ENCODE measurements at places on chromosomes 4 and X.

DNA sequence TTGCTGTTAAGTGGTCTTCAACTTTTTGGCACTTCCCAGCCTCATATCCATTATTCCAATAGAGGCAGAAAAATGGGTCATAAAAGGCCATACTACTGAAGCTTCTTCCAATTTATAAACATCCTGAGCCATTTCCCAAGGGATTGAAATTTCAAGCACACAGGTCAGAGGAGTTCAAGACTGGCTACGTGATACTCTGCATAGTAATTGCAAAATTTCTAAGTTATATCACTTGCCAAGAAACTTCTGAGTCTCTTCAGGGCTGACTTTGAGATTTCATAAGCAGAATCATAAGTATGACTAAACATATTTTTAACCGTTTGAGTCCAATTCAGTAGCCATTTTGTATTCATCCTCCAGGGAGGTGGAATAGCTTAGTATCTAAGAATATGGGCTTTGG, 75.6 kb upstream of the RXFP1 start:
- no peak for DNase-seq

DNA sequence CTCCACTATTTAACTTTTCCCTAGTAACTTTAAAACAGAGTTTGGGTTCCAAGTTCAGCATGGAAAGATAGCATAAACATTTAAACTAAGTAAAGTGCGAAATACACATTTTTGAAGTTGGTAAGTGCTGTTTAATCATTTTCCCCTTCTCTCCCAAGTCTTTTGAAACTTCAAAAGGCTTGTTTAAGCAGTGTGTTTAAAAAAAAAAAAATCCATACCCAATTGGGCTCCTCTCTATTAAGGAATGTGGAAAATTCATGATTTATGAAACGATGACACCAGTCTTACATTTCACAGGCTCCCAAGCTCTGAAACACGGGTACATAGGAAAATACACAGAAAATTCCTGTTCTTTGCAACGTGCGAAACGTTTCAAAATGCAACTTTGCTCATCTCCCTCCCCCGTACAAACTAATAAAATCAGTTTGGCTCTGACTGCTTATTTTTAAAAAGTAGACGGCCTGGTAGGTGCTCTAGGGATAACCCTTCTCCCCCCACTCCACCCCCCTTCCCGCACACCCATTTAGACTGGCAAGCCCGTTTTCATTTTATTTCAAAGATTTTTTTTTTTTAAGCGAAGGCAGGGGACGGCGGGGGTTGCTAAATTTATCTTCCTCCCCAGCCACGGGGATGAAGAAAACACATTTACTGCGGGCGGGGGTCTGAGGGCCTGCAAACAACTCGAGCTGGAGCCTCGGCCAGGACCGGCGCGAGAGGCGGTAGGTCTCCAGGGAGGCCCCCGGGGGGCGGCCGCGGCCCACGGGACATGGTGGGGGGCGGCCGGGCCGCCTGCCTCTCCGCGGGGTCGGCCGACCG, 786 bp upstream of the ZFX start:
- no peak for DNase-seq

DNA sequence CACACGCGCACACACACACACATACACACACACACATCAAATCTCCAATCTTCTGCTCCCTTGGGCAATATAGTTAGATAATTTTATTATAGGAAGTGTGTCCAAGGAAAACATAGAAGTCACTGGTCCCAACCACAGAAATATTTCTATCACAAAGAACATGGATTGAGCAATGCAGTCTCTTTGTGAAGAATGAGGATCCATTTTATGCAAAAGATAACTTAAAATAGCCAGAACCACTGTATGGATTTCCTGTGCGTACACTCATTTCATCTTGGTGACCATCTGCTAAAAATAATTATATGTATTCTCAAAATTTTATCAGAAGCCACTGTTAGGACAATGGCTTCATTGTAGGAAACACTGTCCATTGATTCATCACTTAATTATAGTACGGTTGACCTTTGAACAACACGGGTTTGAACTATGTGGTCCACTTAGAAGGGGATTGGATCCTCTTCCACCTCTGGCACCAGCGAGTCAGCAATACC, 169.6 kb upstream of the MXRA5 start:
- DNase-seq = no peak

- DNase-seq = peak; percentile 28
Observed at GRCh38 chrX:51420610-51421009, 75.8 kb downstream of the NUDT11 start.

DNA sequence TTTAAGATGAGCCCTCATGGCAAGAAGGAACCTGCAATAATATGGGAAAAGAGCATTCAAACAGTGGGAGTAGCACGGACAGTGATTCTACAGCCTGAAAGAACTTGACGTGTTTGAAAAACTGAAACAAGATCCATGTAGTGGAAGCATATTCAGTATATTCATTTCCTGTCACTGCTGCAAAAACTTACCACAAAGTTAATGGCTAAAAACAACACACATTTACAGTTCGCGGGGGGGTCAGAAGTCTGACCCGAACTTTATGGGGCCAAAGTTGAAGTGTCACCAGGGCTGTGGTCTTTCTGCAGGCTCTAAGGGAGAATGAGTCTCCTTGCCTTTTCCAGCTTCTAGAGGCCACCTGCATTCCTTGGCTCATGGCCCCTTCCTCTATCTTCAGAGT, 52.6 kb upstream of the ARX start:
- DNase-seq = no peak

DNA sequence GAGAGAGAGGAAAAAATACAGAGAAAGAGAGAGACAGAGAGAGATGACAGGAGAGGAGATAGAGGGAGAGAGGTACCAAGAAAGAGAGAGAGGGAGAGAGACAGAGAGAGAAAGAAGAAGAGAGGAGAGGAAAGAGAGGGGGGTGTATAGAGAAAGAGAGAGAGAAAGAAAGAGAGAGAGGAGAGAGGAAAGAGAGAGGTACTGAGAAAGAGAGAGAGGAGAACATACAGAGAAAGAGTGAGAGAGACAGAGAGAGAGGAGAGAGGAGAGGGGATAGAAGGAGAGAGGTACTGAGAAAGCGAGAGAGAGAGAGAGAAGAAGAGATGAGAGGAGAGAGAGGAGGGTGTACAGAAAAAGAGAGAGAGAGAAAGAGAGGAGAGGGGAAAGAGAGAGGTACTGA, 269.4 kb downstream of the CRLF2 start:
- DNase-seq = no peak

DNA sequence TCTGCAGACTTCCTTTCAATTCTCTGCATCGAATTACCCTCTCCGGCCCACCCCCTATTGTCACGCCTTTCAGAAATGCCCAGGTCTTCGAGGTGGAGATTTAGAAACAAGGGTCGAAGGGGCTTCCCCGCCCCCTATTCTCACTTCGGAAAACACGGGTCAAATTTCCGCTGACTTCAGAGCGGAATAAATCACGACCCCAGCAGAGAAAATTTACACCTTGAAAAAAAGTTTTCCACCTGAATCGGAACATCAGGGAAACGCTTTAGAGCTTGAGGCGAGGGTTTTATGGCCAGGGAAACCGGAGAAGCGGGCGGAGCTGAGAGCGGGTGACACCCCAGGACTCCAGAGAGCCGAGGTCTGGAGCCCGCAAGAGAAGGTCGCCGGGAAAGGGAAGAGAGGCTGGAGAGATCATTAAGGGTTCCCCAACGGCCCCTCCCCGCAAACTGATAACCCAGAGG, 1.6 kb downstream of the SHISA3 start:
- DNase-seq = no peak

All from NCI-H2081 (cell line).